ENCODE measurements at places on chromosomes 16 and 17.
A peak's percentile ranks its signal among the peaks of the same experiment; 100 is the strongest.

GRCh38 chr17:76920364-76921139 is 52.3 kb downstream of the MGAT5B start:
- no peak for DNase-seq

GRCh38 chr16:73057291-73058210 is 9.6 kb upstream of the ZFHX3 start:
- DNase-seq, result no peak

DNA sequence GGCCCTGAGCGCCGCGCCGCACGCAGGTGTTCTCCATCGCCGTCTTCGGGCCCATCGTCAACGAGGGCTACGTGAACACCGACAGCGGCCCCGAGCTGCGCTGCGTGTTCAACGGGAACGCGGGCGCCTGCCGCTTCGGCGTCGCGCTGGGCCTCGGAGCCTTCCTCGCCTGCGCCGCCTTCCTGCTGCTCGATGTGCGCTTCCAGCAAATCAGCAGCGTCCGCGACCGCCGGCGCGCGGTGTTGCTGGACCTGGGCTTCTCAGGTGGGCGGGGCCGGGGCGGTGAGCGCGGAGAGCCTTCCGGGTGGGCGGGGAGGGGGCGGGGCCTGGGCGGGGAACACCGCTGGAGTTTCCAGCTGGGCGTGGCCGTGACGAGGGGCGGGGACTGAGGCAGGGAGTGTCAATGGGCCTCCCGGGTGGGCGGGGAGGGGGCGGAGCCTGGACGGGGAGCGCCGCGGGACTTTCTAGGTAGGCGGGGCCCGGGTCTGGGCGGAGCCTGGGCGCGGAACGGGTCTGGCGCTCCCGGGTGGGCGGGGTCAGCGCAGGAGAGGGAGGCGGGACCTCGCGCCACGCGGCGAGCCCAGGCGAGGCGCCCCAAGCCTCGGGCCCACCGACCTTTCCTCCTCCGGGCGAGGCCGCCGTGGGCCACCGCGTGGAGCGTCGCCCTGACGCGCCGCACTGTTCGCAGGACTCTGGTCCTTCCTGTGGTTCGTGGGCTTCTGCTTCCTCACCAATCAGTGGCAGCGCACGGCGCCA is 2.4 kb downstream of the SYNGR3 start:
- DNase-seq, result peak; percentile 89

DNA sequence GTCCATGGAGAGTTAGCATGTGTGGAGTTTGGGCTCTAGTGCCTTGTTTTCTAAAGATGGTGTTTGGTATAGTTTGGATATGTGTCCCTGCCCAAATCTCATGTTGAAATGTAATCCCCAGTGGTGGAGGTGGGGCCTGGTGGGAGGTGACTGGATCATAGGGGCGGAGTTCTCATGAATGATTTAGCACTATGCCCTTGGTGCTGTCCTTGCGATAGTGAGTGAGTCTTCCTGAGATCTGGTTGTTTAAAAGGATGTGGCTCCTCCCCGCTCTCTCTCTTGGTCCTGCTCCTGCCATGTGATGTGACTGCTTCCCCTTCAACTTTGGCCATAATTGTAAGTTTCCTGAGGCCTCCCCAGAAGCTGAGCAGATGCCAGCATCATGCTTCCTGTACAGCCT is 8.9 kb upstream of the ZNF19 start:
- no peak for DNase-seq

- no peak for DNase-seq
Measured at GRCh38 chr16:66143415-66143814, 223.1 kb upstream of the CDH5 start.

- no peak for DNase-seq
Measured at GRCh38 chr17:21249920-21250703, 3.1 kb downstream of the NATD1 start.

DNA sequence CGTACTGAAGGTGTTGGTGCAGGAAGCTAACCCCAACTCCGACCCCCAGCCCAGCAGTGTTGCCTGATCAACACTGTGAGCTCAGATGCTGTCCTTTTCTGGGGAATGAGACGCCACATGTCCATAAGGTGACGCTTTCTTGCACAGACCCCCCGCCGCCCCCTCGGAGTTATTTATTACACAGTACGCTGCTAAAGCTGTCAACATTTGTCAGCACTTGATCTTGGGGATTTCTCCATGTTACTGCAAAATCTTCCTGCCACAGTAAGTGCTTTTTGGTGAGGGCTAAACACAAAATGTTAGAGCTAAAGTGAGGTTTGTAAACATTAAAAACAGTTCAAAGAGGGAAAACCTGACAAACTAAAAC is 15.9 kb downstream of the CMTM3 start:
- no peak for DNase-seq

- no peak for DNase-seq
Measured at GRCh38 chr17:41651625-41652460, 27.5 kb upstream of the KRT17 start.

GRCh38 chr16:85370881-85371651 is 242.1 kb upstream of the GSE1 start:
- DNase-seq, result no peak

DNA sequence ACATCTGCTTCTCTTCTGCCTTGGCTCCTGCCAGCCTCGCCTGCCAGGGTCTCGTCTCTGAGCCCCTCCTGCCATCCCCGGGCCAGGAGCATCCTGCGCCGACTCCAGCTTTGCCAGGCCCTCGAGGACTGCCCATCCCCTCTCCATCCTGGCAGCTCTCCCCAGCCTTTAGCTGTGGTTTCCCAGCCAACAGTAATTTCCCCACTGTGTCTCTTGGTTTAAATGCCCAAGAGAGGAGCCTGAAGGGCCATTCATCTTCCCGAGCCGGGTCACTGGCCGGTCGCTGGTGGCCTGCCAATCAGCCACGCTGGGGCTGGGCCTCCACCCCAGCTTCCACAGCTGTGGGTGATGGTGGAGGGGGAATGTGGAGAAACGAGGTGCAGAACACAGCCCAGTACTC is 47.8 kb downstream of the MRC2 start:
- DNase-seq, result peak; percentile 50

- DNase-seq, result no peak
Measured at GRCh38 chr17:42849451-42850181, 1.4 kb upstream of the AOC3 start.

GRCh38 chr16:81710044-81710443 is 69.0 kb upstream of the PLCG2 start:
- no peak for DNase-seq

DNA sequence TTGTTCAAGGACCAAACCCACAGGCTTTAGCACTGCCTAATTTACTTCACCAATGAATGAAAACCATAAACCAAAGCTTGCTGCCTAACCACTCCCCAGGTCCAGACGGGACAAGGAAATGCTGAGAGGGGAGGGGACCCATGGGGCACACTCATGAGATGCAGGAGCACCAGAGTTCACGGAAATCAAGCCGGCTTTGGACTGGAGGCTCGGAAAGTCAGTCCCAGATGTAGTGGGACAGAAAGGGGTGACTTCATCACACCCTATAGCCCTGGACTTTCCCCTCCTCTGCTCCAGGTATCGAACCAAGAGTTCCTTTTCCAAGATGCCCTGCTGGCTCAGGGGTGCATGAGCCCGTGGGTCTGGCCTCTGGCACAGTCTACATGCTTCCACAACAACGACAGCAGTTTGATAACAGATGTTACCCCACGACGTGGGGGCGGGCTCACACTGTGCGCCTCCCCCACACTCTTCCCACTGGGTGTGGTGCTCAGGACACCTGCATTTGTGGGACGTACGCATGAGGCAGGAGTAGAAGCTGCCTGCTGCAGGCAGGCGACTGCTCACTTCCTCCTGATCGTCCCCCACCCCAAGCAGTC is 63.2 kb downstream of the AMFR start:
- DNase-seq, result no peak

- no peak for DNase-seq
Measured at GRCh38 chr17:55694286-55694910, 28.3 kb downstream of the TMEM100 start.

GRCh38 chr17:66403846-66404556 is 101.6 kb downstream of the PRKCA start:
- DNase-seq, result no peak

- no peak for DNase-seq
Measured at GRCh38 chr16:71943887-71944286, 48.6 kb downstream of the IST1 start.

DNA sequence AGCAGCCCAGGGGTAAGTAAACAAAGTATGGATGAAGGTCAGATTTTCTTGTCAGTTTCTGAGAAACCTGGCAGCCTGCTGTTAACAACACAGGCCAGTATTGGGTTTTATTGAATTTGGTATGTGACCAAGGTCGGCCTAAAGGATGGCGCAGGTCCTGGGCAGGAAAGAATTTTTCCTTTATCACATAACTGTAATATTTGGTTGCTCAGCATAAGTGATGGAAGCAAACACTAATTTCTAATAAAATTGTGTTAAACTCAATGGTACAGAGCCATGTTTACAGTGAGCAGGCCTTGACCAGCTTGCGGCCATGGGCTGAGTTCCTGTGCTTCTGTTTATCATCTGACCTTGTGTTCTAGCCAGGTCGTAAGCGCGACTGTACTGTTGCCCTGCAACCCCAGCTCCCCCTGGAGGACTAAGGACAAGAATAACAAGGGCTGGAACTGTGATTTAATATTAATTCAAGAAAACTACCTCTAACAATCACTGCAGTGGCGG is 10.5 kb downstream of the POLDIP2 start:
- no peak for DNase-seq

DNA sequence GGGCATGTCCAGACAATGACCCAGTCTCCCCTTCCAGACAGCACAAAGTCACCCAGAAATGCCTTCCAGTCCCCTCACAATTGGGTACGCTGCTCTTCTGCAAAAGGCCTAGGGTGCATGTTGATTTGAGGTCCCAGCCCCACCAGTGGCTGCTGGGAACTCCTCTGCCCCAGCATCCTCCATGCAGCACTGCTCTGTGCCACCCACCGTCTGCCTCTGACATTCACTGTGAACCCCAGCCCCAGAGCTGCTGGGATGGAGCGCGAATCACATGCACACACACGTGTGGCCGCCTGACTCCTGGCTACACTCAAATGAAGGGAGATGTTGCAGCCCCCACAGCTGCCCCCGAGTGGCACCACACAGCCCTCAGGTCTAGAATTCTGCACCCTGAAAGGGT is 1.2 kb upstream of the C17orf113 start:
- no peak for DNase-seq

DNA sequence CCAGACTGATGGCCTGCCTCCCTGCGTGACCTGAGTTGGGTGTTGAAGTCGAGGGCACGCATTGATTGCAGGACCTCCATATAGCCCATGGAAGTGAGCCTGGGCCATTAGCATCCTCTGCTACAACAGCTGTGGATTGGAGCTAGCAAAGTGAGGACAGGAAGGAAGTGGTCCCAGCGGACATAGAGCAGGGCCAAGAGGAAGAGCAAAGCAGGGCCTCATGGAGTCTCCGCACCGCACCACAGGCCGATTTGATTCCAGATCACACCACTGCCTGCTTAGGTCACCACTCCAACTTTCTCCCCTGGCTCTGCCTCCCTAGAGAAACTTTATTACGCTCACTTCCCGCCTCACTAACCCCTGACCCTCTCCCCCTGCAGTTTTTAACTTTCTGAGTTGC is 10.7 kb upstream of the UBTF start:
- no peak for DNase-seq

DNA sequence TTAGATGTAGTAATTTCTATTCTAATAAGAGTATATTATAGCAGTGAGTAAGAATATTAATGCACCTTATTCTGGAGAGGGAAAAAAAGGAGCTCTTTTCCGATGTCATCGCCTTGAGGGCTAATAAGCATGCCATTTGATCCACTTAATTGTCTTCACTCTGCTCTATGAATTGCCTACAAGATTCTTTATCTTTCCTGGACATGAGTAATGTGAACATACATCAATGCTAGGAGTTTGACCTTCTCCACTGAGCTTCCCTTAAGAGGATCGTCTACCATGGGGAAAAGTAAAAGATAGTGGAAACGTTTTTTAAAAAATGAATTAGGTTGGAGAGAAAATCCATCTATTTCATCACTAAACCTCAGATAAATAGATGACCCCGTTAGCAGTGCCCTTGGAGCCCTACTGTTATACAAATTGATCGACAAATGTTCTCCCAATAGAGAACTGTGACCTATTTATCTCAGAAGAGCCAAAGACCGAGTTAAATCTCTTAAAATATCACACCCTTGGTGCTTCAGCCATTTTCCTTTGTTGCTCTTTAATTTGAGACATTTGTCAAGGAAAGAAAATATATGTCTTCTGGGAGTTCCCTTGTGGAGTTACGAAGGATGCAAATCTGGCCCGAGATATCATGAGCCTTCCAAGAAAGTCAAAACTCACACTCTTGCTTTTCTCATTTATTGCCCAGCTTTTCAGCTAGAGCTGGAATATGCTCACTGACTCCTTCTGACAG is 898.5 kb downstream of the KCNJ2 start:
- no peak for DNase-seq

DNA sequence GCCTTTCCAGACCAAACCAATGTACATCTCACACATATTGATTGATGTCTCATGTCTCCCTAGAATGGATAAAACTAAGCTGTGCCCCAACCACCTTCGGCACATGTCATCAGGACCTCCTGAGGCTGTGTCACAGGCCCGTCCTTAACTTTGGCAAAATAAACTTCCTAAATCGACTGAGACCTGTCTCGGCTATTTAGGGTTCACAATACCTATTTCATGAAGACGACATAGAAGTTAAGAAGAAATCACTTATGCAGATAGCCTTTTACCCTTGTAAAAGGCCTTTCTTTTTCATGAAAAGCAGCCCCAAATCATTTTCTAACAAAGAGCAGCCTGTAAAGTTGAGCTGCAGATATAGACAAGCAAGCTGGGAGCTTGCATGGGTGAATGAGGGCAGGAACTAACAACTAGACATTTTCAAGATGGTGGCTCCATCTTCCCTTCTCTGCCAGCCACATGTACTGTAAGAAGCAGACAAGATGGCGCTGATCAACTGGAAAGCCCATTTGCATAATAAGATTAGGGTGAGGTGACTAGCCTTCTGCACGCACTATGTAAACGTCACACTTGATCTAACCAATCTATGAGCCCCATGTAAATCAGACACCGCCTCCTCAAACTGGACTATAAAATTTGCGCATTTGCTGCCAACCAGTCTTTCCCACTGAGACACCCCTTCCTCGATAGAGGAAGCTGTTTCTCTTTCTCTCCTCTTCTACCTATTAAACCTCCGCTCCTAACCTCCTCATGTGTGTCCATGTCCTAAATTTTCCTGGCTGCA is 4.7 kb upstream of the KDM8 start:
- no peak for DNase-seq

- DNase-seq, result no peak
Measured at GRCh38 chr16:47983999-47984580, 171.7 kb downstream of the ABCC12 start.
